ENCODE measurements at places on chromosomes 16 and 17. TPM values are rescaled to one million over a fixed set of nuclear protein-coding genes. Genes with fewer than 3 reads are reported as not detected.

CD300LB gene
- not detected for total RNA-seq

SAT2 gene
- total RNA-seq, result 26.0 TPM

SLC12A3 gene
- not detected for total RNA-seq

DGKE gene
- total RNA-seq, result 10.9 TPM

KIF2B gene
- total RNA-seq, result not detected
